ENCODE measurements at places on chromosomes 5 and 9.

DNA sequence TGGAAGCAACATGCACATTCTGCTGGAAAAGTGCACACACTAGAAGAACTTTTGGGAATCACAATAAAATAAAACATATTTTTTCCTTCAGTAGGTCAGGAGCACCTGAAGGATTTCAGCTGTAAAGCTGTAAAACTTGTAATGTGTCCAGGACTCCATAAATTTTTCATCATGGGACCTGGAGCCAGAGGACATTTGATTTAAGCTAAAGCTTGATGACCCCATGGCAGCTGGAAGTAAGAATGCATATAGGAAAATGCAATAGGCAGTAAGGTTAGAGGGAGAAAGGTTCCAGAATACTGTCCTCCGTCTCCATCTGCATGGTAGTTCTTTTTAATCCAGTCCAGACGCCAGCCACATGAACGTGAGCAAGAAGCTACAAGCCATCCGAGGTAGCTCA, 166.0 kb downstream of the ADAMTSL1 start:
- DNase-seq, result no peak

DNA sequence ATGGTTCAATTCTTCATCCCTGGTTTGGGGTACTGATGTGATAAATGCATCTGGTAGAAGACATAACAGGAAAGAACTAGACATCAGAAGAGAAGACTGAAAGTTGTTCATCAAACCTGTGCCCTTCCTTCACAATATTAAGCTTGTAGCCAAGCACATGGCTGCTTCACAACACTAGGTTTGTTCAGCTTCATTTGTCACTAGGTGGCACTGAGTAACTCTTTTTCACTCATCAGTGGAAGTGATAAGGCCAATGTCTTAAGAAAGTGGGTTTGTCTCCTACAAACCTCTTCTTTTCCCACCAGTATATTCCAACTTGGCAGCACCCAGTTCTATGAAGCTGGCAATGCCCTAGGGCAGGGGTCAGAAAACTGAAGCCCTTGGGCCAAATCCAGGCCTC, 26.9 kb downstream of the ZNF484 start:
- DNase-seq, result no peak

GRCh38 chr5:26579712-26580111, 458.7 kb downstream of the CDH9 start:
- no peak for DNase-seq

GRCh38 chr5:1363160-1363559, 18.3 kb upstream of the CLPTM1L start:
- no peak for DNase-seq

DNA sequence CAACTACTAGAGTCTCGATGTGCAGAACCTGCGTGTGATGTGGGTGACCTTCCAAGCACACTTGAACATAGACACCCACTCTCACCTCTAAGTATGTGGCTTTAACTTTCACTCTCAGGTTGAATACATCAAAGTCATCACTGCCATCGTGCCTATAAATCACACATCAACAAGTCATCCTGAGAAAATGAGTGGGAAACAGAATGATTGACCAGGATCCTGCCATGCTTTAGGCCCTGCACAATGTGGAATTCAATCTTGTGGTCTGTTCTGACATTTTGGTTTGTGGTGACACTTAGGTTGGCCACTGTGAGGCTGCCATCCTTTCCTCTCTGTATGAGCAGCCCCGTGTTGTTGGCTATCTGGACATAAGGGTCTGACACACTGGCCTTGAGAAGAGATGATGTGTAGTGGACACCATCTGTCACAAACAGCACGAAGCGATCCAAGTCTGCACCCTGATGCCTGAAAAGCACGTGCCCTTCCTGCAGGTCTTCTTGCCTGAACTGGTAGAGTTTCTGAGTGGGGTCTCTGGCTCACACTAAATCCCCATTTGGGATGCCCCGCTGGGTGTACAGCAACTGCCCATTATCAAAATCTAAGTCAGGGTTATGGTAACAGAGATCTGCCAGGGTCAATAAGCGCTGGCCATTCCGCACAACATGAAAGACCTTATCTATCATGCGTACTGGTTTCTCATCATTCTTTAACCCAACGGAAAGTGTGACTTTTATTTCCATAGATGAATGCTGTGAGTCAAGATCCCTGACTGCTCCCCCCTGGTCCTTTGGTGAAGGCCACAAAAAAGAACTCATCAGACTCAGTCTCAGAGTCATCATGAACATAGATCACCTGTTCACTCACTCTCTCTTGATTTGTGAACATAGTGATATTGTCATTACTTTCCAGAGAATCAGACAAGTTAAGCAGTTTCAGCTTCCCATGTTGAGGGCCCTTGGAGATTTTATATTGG, 116.6 kb downstream of the ESM1 start:
- no peak for DNase-seq

- DNase-seq, result no peak
Observed at GRCh38 chr5:123997462-123998215, 485.7 kb downstream of the CSNK1G3 start.

DNA sequence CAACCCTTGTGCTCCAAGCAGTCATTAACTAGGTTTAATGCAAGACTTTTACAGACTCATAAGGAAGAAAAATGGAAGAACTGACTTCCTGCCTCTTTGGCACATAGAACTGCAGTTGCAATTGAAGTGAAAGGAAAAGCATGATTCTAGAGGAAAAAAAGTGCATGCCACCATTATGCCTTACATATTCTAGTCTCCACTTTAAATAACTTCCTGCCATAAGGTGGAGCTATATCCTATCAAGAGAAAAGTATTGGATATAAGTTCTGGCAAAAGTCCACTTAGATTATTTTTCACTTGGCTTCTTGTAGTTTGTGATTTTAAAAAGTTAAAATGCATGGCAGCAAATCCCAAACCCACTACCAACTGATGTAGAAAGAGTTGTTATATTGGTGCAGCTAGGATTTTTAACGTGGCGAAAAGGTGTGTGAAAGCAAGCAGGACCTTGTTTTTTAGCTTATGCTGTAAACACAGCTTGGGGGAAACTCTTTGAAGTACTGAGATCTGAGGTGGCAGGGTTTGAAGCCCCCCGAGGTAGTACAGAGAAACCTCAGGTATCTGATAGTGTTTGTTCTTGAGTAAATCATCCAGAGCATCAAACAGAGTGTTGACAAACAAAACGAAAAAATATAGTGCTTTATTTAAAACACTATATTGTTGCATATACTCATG, 117.9 kb downstream of the ANXA1 start:
- DNase-seq, result no peak

DNA sequence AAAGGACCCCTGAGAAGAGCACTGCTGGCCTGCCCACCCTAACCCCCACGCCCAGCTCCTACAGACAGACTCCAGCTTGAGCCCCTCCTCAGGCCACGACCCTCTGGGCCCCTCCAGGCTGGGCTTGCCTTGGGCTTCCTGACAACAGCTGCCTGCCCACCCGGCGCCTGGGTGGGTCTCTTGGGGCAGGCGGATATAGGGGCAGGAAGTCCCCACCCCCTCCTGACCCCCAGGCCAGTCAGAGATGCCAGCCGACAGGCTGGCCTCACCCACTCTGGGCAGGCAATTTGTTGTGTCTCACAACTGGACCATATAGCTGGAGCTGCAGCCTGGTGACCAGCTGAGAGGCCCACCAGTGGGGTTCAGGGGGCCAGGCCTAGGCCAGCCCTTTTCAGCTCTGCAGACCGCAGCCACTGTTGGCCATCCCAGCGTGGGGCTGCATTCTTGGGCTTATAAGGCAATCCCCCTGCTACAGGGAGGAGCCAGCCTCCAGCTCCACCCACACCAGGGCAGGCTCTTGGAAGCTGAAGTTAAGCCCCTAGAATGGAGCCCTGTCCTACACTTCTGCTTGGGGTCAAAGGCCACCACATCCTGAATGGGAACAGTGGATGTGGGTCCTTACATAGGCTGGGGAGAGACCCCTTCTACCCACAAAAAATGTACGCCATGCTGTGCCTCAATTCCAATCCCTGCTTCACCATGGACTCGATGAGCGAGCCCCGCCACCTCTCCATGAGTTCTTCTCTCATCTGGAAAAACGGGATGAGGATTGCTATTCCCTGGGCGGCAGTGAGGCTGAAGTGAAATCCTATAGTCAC, 2.0 kb downstream of the PDLIM7 start:
- no peak for DNase-seq

DNA sequence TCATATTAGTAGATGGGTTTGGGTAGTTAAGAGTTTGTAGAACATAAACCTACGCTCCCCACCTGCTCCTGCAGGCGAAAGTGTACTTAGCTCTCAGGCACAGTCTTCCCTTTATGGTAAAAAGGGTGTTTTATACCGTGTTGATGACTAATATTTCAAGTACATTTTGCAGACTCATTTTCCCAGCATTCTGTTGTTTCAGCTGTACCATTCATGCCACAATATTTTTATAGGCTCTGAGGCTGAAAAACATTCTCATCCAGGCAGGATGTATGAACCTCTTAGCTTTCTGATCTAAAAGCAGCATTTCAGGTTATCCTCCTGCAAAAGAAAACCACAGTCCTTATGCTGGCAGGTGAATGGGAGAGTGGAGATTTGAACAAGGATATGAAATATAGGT, 231.4 kb downstream of the NR2F1-AS1 start:
- DNase-seq, result no peak

GRCh38 chr5:146877783-146878475, 628 bp downstream of the PPP2R2B start:
- DNase-seq, result no peak

DNA sequence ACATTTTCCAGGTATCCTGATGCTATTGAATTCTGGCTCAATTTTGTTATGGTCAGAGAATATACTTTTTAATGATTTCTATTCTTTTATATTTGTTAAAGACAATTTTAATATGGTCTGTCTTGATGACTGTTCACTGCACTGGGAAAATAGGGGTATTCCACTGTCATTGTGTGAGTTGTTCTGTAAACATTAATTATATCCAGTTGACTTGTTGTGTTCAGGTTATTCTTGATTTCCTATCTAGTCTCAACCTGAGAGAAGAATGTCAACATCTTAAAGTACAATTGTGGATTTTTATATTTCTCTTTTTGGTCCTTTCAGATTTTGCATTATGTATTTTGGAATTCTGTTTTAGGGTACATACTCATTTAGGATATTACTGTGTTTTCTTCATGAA, 59.9 kb upstream of the EXOC3 start:
- no peak for DNase-seq

DNA sequence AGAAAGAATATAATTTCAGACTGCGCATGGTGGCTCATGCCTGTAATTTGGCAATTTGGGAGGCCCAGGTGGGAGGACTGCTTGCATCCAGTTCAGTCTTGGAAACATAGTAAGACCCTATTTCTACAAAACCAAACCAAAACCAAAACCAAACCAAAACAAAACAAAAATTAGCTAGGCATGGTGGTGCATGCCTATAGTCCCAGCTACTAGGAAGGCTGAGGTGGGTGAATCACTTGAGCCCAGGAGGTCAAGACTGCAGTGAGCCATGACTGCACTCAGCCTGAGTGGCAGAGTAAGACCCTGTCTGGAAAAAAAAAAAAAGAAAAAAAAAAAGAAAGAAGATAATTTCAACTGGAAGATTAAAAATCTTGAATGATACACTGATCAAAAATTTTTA, 137.0 kb upstream of the ACOT12 start:
- no peak for DNase-seq

GRCh38 chr5:154898210-154898609, 39.8 kb downstream of the CNOT8 start:
- DNase-seq, result no peak

DNA sequence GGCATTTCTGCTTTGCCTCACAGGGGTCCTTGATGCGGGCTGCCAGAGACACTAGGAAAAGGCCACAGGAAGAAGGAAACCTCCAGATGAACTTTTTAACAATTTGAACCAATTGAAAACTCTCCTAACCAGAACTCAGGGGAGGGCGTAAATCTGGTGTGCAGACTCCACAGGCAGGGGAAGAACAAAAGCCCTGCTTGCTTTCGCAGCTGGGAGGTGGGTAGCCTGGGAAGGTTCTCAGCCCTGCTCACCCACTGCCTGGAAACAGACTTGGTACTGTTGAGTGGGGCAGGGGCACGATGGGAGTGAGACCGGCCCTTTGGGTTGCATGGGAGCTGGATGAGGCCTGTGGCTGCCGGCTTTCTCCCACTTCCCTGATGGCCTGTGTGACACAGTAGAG, 237.8 kb upstream of the TLE4 start:
- DNase-seq, result no peak

DNA sequence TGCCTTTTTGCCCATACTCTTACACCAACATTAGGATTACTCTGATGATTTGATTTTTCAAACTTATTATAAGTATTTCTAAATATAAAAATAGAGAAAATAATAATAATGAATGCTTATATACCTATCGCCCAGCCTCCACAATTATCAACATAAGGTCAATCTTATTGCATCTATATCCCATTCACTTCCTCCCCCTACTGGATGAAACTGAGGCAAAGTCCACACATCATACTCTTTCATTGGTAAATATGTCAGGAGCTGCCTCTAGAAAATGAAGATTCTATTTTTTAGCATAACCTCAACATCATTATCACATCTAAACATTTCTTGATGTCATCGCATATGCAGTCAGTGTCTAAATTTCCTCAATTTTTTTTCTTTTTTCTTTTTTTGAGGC, 44.3 kb downstream of the SH3RF2 start:
- DNase-seq, result no peak

All from activated CD4-positive, alpha-beta T cell treated with anti-CD3 and anti-CD28 coated beads for 1 hour (primary cell).